ENCODE measurements at places on chromosomes 4 and X.
A peak's percentile ranks its signal among the peaks of the same experiment; 100 is the strongest.

DNA sequence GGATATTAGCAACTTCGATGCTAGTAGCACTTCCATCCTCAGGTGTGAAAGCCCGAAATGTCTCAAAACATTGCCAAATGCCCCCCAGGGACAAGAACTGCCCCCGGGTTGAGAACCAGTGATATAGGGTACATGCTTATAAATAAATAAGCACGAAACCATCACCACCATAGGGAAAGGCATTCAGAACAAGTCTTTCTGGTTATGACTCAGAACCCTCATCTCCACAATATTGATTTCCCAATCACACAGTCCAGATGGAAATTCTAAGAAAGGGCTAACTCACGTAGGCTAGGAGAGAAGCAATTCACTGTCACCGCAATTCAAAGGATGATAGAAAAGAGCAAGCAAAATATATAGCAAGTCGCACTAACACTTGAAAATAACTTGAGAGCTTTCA, 84.8 kb downstream of the ANOS1 start:
- no peak for DNase-seq

DNA sequence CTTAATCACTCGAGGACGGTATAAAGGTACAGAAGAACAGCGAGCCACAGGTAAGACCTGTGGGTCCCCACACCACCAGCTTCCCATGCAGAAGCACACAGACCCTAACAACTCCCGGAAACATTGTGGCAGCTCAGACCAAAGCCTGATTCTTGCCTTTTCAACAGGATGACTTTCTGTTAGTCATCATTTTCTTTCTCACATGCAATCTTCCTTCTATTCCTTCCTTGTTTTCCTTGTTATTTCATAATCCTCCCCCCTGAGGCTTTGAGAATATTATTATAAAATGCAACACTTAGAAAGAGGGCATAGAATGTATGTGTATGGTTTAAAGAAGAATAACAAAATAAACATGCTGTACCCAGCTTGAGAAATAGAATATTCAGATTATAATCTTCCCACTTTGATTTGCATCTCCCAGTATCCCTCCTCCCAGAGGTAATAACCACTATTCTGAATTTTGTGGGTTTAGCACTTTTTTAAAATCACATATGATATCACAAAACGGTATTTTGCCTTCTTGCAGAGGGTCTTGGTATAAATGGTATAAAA, 100.9 kb downstream of the FHDC1 start:
- no peak for DNase-seq

DNA sequence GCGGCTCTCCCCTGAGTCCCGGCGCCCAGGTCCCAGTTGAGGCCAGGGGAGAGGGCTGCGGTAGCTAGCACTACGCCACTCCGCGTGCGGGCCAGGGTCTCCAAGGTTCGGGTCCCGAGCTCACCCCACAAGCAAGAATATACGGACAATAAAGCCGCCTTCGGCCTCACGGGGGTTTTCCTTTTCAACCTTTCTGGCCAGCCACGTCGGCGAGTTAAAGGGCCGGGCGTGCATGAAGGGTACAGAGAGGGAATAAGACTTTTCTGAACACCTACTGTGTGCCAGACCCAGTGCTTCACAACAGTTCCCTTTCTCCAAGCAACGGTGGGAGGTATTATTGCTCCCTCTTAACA, 138.5 kb upstream of the ZIC3 start:
- DNase-seq, result no peak

DNA sequence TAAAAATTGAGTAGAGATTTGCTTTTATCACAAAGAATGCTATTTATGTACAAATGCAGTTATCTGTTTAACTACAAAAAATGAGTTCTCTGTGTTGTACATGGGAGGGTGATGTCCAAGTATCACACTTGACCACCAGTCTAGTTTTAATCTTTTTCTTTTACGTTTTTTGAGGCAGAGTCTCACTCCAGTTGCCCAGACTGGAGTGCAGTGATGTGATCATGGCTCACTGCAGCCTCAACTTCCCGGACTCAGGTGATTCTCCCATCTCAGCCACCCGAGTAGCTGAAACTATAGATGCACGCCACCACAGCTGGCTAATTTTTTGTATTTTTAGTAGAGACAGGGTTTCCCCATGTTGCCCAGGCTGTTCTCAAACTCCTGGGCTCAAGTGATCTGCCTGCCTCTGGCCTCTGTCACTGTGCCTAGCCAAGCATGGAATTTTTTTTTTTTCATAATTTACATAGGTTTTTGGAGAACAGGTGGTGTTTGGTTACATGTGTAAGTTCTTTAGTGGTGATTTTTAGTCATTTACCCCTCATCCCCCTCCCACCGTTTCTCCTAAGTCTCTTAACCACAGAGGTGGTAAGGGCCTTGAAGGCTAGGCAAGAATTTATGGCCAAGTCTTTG, 47.9 kb upstream of the RPA4 start:
- no peak for DNase-seq

GRCh38 chr4:89307446-89308160, at the start of gene GPRIN3:
Gene GPRIN3 (minus strand): TSS chr4:89307800. CDS start chr4:89250110, 57,690 bp downstream.
- no peak for DNase-seq

GRCh38 chrX:15399962-15400391, 15.8 kb upstream of the VEGFD start:
- no peak for DNase-seq

- no peak for DNase-seq
Observed at GRCh38 chr4:158758142-158758541, 10.7 kb upstream of the FNIP2 start.

GRCh38 chr4:109079731-109080130, 222.7 kb downstream of the COL25A1 start:
- no peak for DNase-seq

- no peak for DNase-seq
Observed at GRCh38 chr4:55819634-55820033, at the start of gene EXOC1L. Gene EXOC1L (plus strand): TSS chr4:55819790. CDS start chr4:55820027, 237 bp downstream.

DNA sequence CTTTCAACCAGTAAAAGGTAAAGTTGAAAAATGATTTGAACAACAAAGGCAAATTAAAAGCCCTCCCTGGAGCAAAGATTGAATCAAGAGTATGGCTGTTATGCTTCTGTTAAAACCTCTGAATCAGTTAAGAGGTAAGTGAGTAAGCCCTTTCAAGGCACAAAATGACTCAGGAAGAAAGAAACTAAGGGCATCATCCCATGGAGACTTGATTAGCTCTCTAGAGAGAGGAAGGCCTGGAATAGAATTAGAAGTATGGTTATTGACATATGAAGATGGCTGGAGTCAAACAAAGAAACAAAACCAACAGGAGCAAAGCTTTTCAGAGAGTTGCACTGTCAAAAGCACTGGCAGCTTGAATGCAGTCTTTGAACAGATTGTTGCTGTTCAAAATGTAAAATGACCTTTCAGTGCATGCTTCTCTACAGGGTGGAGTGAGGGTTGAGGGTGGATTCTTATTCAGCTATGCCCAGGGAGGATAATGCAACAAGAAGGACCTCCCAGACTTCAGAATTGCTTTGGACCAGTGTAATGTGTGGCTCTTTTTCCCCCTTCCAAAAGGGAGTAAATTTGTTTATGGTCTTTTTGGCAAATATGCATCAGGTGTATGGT, 365.5 kb downstream of the GBA3 start:
- no peak for DNase-seq

GRCh38 chr4:180727478-180727877, 1515.7 kb upstream of the TENM3 start:
- no peak for DNase-seq

DNA sequence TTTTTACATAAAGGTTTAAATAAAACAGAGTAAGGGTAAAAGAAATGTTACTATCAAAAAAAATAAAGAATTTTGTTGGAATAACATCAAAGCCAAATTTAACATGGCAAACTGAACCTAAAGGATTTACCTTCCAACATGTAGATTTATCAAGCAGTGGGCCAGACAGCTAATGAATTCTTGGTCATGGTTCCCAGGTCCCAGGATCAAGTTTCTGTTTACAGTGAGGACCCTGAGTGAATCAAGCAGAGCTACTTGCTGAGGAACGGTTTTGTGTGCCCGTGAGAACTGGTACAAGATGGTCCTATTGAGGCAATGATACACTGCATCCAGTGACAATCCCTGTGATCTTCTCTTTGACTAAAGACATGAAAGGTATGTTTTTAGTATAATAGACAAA, 157.1 kb downstream of the CDS1 start:
- no peak for DNase-seq

DNA sequence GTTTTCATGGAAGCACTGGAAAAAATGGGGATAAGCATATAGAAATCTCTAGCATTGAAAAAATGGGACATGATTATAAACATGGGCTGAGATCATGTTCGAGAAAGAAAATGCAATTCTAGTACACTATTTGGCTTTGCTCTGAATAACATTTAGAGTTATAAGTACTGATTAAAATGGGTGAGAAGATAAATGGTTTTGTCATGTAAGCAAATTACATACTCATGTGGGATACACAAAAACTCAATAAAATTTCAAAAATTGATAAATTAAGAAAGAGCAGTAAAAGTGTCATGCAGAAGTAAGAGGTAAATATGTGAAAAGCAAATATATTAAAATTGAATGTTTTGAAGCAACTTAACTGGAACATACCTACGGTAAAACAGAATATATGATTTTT, 99.6 kb downstream of the GRIA2 start:
- DNase-seq, result no peak

GRCh38 chr4:23855912-23856605, 33.8 kb downstream of the PPARGC1A start:
- no peak for DNase-seq

GRCh38 chr4:88090898-88091297, 67.5 kb downstream of the ABCG2 start:
- DNase-seq, result no peak

- DNase-seq, result no peak
Observed at GRCh38 chrX:155535866-155536265, 76.9 kb downstream of the TMLHE start.

DNA sequence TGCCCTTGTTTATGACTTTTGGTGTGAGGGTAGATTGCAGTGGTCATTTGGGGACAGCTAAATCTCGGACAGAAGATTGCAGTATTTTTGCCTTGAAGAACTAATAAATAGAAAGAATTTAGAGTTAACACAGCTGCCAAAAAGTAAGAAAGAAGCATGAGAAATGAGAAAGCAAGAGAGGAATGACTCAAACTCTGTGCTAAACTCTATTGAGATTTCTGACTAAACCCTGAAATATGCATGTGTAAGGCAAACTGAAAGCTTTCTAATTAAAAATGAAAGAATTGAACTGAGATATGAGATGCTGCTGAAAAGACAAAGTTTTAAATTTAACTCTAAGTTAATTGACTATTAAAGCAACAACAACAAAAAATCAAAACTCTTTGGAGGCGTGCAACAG, 791.3 kb downstream of the RAB28 start:
- DNase-seq, result no peak

- no peak for DNase-seq
Observed at GRCh38 chr4:105453550-105454205, 20.2 kb downstream of the PPA2 start.

DNA sequence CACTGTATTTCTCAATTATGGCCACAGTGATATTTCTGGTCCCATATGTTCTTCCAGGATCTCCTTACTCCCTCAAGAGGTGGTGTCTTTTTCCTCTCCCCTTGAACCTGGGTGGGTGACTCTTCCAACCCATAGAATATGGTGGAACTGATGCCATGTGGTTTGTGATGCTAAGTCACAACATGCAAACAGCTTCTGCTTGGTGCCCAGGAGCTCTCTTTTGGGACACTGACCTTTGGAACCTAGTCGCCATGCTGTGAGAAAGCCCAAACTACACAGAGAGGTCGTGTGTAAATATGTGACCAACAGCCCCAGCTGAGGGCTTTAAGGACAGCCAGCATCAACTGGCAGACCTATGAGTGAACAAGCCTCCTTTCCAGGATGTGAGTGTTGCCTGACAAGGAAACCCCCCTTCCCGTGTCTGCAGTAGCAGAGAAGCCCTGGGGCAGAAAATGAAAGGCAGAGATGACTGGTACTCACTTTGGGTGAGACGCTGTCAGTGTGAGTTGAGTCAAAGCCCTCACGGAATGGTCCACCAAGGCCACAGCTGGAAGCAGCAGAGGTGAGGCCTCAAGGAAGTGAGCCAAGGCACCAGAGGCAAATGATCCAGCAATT, 223.4 kb downstream of the BCOR start:
- DNase-seq, result no peak

GRCh38 chrX:103774070-103774642, 2.5 kb upstream of the PLP1 start:
- DNase-seq, result no peak

DNA sequence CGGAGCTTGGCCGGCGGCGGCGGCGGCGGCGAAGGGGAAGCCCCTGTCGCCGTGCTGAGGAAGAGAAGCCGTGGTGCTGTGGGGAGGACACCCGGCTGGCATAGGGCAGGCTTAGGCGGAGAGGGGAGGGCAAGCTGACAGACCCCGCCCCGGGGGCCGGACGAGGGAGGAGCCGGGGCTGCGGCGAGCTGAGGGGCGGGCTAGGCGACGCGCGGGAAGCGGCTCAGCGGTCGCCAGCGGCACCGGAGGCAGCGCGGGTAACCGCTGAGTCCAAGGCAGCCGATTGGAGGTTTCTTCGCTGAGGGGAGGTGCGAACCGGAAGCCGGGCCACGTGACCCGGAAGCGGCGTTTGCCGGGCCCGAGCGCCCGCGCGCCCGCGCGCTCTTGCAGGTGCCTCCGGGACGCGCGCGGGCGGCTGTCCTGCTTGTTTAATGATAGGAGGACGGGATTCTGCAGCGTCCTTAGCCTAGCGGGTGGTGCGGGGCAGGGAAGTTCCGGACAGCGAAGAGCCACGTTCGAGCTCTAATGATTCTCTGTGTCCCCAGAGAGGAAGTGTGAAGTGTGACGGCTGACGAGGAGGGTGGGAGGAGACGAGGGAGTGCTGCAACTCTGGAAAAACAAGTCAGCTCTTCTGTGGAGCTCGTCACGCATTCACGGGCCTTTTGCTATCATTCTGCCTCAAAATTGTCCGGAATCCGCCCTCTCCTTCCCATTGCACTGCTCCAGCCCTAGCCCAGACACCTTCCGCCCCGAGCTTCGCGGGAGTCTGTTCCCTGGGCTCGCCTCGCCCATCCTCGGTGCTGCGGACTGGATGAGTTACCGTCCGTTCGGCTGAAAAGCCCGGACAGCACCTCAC, at the start of gene AP1S2:
Gene AP1S2, minus strand, starts transcription at position 102 of the 856 bp plus-strand sequence. CDS start 2,289 bp downstream, outside the sequence.
- peak; percentile 91 for DNase-seq

DNA sequence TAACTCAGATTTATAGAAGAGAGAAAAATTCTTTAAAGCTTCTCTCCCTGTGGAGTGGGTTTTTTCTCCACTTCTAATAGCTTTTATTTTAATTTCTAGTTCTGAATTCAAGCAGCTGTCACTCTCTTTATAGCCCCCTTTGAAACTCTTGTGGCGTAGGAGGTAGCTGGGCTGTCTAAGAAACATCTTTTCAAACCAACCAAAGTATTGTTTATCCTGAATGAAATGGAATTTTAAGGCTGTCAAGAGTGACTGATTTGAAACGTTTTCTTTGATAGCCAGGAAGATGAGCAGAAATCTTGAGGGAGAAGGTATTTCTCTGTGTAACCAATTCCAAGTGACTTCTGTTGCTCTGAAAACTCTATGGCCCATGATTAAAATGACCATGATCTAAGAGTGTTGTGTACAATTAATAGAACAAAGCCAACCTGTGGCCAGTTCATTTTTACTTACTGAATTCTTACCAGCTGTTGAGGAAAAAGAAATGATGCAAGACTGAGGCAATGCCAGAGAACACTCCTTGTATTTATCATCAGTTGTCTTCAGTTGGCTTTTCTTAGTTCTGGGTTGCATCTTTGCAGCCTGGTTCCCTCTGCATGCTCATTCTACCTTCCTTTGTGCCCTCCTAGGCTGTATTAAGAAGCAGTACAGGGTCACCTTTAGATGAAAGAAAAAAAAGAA, 298.4 kb downstream of the ARHGAP10 start:
- DNase-seq, result no peak

Data from cerebellar nuclear complex (tissue), 1 donor.